GDM1 (cell line): ENCODE measurements at places on chromosomes 2 and 18.
A peak's percentile ranks its signal among the peaks of the same experiment; 100 is the strongest.

GRCh38 chr2:71659868-71660518 is 206.6 kb downstream of the DYSF start:
- DNase-seq: no peak

DNA sequence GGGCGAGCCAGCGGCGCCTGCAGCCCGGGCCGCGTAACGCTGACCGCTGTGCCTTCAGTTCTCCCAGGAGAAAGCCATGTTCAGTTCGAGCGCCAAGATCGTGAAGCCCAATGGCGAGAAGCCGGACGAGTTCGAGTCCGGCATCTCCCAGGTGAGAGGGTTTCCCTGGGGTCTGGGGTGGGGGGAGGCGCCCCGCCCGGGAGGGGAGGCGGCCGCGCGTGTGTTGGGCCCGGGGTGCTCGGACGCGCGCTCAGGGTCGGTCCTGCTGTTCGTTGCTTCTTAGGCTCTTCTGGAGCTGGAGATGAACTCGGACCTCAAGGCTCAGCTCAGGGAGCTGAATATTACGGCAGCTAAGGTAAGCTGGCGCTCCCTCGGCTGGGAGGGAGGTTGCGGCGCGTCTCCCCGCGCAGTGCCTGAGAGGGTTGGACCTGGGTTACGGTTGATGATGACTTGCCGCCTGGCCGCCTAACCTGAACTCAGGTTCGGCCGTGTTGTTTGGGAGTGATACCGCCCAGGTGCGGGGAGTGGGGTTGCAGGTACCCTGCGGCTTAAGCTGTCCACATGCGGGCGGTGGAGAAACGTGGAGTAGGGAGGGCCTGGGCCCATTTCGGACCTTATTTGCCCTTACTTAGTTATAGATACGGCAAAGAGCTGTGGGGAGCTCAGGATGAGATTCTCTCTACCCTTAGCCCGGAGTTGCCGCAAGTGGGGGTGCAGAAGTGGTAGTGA is 638 bp downstream of the RPS7 start:
- no peak for DNase-seq

DNA sequence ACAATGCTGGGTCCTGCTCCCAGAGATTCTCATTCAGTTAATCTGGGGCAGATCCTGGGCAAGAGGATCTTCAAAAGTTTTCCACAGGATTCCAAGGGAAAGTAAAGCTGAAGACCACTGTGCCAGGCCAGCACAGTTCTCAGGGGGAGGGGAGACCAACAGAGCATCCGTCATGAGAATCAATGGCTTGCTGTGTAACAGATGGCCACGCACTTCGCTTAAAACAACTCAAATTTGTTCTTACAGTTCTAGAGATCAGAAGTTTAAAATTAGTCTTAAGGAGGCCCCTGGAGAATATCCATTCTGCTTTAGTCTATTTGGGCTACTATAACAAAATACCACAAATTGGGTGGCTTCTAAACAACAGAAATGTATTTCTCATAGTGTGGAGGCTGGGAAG is 17.4 kb upstream of the SEH1L start:
- DNase-seq: no peak

DNA sequence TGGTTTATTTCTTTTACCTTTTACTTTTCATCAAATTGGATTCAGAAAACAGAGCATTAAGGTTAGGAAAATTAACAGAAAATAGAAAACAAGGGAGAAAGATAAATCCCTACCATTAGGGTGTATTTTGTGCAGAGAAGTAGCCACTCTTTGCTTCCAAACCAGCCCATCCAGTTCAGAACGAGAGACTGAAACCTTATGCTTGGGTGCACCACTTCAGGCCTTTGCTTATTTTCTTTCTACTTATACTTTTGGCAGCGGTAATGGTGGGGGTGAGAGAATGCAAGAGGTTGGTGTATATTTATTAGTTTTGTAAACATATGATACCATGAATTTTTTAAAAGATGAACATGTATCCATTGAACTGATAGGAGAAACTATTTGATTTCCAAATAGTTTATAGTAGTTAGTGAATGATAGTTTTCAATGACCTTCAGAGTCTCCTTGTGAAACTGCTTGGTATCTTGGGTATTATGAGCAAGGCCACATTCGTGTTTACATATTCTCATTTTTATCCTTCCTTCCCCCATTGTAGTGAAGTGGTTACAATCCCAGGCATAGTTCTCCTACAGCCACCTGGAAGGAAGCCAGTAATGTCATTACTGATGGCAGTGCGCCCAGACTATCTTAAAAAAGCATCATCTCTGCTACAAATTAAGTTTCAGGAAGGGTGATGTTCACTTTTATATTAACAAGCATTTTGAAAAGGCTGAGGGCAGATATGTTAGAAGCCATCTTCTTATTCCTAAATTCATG is 60.8 kb downstream of the MFSD6 start:
- peak; percentile 44 for DNase-seq

- DNase-seq: no peak
These were observed 40.1 kb downstream of the FBXO48 start for GRCh38 chr2:68426848-68427579.

DNA sequence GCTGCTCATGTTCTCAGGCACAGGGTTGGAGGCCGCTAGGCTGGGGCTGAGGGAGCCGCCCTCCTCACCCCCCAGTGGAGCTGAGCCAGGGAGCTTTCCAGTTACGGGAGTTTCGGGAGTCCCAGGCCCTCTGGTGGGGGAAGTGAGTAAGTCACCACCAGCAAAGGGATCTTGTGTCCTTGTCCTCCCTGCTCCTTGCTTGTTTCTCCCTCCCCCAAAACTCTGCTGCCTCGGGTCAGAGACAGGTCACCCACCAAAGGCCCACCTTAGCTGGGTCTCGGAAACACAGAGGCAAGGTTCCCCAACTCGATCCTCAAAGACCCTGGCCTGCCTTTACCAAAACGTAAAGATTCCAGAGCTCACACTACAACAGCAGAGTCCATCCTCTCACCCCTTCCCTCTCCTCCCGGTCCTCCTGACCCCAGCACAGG is 60.5 kb upstream of the POMC start:
- peak; percentile 36 for DNase-seq

DNA sequence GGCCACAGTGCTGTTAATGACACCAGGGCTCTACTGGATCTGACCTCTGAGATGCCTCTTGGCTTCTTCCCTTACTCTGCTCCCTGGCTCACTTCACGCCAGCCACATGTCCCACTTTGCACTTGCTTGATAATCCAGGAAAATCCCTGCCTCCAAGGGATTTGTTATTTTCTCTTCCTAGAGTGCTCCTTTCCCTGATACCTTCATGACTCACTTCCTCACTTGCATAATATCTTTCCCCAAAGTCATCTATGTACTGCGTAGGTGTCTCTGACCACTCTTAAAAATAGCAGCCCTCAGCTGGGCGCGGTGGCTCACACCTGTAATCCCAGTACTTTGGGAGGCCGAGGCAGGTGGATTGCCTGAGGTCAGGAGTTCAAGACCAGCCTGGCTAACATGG is 572.3 kb downstream of the PLCL1 start:
- DNase-seq: no peak

DNA sequence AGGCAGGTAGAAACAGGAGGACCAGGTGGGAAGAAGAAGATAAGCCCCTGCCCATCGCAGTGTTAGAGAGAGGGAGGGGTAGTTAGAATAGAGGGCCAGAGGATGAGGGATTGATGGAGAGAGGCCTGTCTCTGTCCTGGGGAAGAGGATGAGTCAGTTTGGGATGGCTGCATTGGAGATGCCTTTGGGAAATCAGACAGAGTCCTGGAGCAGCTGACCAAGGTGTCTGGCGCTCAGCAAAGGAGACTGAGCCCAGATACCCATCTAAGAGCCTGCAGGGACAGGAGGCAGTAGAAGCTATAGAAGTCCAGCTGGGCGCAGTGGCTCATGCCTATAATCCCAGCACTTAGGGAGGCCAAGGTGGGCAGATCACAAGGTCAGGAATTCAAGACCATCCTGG is 177.8 kb upstream of the HAAO start:
- no peak for DNase-seq

DNA sequence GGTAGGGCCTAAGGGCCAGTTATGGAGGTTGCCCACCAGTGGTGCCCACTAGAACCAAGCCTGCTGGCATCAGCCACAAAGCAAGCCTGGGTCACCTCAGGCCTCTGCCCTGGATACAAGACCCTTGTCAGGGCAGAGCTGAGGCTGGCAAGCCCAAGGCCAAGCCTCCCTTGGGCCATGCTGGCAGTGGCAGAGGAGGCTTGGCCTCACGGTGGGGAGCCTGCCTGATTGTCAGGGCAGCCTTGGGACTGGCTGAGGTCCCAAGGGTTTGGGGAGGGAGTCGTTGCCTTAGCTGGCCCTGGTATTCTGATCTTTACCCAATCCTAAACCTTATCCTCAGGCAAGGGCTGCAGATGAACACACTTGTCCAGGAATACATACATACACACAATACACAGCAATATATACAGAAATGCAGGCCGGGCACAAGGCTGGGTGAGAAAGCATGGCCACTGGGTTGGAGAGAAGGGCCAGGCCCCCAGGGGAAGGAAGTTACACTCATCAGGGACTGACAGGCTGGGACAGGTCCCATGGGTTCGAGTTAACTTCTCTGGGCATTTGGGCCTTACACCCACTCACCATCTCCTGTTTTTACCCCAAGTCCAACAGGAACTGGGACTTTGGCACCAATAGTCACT is 21.0 kb downstream of the CCT7 start:
- no peak for DNase-seq

- DNase-seq: no peak
These were observed 188.9 kb upstream of the RPRM start for GRCh38 chr2:153667475-153667874.

DNA sequence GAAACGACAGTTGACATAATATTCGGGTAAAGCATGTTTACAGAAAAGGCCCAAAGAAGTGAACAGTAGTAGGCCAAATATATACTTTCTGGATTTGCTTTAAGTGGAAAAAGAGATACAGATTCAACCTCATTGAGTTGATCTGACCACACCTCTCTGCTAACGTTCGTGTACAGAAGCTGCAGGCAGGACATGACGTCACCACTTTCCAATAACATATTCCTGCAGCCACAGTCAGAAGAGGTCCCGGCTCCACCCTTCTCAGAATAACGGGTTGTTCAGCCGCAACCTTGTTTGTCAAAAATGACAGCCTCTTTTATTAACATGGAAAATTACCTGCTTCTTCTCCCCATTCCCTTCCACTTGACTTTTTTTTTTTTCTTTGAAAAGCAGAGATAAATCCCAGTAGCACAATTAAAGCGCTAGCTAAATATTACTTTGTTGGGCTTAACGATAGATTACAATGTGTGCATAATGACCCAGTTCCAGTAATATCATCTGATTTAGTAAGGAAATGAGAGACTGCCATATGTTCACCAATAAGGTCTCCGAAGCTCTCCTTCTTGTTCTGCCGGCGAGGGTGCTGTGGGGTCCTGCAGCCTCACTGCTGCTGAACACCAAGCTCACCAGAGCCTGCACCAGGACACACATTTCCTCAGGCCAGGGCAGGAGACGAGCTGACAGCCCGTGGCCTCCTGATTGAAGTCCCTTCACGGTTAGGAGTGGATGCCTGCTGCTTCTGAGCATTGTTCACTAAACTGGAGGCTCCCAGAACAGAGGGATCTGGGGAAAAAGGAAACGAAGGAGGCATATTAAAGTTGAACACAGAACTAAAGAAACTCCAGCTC is 451.0 kb upstream of the SALL3 start:
- DNase-seq: no peak

DNA sequence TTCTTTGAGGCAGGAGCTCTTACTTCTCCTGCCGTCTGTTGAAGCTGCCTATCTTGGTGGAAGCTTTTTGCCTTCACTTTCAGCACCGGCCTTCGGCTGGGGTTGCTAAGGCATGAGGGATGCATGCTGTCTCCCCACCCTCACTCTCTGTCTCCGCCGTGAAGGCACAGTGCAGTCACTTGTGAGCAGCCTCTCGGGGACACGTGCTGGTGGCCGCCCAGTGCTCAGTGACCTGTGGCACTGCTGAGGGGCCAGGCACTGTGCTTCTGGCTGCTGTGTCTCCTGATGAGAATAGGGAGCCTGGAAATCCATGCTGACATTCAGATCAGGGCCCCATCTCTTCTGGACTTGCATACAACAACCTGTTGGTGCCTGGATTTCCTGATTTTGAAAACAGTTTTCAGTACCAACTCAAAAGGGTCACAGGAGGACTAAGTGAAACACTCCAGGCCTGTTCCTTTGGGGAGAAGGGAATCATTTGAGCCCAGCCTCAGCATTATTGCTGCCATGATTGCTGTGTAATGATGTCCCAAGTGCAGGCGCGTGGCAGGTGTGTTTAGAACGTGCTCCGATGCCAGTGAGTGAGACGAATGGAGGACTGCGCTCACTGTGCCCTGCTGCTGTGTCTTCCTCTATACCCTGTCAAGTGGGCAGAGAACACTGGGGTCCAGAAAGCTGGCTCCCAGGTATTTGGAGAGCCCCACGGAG is 218.1 kb downstream of the SEPTIN10 start:
- DNase-seq: no peak

GRCh38 chr2:140108706-140109475 is 1328.7 kb upstream of the NXPH2 start:
- no peak for DNase-seq

DNA sequence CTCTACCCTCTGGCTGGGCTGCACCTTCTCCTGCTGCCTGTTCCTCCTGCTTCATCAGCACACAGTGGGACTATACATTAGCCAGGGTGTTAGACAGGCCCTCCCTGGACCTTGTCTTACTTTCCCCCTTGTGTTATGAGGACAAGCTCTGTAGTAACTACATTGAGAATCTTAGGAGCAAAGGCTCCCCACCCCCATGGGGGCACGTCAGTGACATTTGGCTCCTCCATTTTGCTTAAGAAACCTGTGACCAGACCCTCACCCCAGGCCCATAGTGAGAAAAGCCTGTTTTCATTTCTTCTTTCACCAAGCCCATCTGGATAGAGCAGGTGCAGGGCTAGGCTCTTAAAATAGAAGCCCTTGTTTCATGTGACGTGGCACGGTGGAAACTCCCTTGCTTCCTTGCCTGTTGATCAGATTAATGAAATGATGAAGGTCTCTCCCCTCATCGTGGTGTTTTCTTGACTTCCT is 146.7 kb downstream of the RPIA start:
- DNase-seq: no peak

GRCh38 chr18:6294148-6294784 is 120.4 kb downstream of the L3MBTL4 start:
- DNase-seq: peak; percentile 52

- DNase-seq: no peak
These were observed 72.1 kb downstream of the CABLES1 start for GRCh38 chr18:23207191-23207955.

GRCh38 chr2:196601430-196602306 is 37.8 kb upstream of the CCDC150 start:
- DNase-seq: no peak

GRCh38 chr2:233964581-233964980 is 47.4 kb downstream of the TRPM8 start:
- DNase-seq: no peak

DNA sequence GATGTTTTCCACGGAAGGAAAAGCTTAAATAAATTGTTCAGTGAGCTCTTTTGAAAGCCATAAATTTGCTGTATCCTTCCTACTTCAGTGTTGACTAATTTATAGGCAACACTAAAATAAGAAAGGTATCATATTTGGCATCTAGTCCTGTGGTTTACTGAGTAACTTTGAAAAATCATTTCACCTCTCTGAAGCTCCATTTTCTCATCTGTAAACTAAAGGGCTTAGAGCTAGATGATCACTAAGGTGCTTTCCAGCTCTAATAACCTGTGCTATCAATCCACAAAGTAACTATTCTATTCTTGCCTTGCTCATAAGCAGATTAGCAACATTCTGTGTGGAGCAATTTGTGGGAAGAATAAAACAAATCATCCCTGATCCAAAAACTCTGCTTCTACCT is 3.6 kb upstream of the MYOM1 start:
- no peak for DNase-seq
